Activated CD8-positive, alpha-beta T cell treated with anti-CD3 and anti-CD28 coated beads, Interleukin-2, amount 10 ng/mL, durations not matched to agents 7 days and 5 days (primary cell): ENCODE measurements at places on chromosomes 5 and 9. TPM values are rescaled to one million over a fixed set of nuclear protein-coding genes. Genes with fewer than 3 reads are reported as not detected.

- no peaks in the 10 kb centered on the region for H3K27me3 ChIP-seq
- H3K4me3 ChIP-seq: no peak overlapping the region
- peaks cover 46% of the 10 kb centered on the region for H3K4me1 ChIP-seq
- no peak overlapping the region for H3K27ac ChIP-seq
Observed at GRCh38 chr5:132094393-132095076, 20.9 kb downstream of the CSF2 start.

DNA sequence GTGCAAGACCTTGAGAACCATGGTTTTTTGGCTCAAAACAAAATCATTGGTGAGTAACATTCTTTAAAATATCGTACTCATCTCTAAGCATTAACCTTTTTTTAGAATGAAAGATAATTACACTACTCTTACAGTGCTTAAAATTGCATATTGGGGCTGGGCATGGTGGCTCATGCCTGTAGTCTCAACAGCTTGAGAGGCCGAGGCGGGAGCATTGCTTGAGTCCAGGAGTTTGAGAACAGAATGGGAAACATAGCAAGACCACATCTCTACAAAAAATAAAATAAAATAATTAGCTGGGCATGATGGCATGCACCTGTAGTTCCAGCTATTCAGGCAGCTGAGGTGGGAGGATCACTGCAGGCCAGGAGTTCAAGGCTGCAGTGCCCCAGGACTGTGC, 2.9 kb upstream of the RECK start:
- no peak overlapping the region for H3K27ac ChIP-seq
- no peaks in the 10 kb centered on the region for H3K36me3 ChIP-seq
- DNase-seq: no peak
- no peak overlapping the region for H3K4me3 ChIP-seq
- H3K4me1 ChIP-seq: peaks cover 16% of the 10 kb centered on the region
- peaks cover 39% of the 10 kb centered on the region for H3K27me3 ChIP-seq

GRCh38 chr5:4676934-4677333, 463.2 kb upstream of the ADAMTS16 start:
- H3K27ac ChIP-seq: no peak overlapping the region
- no peak overlapping the region for H3K4me3 ChIP-seq
- no peaks in the 10 kb centered on the region for H3K36me3 ChIP-seq
- no peaks in the 10 kb centered on the region for H3K27me3 ChIP-seq

Gene ASPN
- not detected for total RNA-seq

DNA sequence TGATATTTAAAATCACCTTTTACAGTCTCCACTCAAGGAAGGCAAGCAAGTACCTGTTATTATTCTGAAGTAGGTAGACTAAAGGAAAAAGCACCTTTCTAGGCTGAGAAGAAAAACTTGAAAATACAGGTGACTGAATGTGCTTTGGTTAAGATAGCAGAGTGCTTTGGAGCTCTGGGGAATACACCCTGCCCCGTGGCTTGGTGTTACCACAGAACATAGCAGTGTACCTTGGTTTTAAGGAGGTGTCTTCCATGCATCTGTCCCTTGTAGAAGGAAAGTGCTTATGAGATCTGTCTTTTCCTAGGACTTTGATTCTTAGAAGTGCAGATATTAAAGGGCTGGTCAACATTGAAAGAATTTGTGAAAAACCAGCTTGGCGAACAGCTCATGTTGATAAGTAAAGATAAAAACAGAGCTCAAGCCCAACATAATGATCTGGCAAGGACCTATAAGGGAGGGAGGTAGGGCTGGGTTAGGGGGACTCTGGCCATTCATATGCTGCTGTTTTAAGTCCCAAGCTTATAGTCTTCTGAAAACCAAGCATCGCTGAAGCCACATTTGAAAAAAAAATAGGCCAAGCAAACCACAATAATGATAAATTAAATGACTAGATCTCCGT, 66.8 kb downstream of the ZNF608 start:
- DNase-seq: no peak
- H3K4me1 ChIP-seq: no peaks in the 10 kb centered on the region

DNA sequence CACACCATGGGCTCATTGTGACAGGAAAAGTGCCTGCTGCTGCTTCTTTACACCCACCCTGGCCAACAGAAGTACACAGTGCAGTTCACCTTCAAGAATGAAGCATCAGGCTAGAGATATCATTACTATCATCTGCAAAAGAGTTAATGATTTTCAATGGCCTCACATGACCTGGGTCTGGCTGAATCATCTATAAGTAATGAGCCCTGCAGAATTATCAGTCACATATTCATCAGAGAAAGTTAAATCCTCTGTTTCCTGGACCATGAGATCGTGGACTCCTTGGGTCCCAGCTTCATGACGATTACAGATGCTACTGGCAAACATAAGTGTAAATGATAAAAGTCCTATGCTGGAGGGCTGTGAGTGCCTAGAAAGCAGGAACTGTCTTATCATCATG, 8.3 kb downstream of the BAG1 start:
- H3K27ac ChIP-seq: no peak overlapping the region
- peaks cover 17% of the 10 kb centered on the region for H3K4me1 ChIP-seq
- peaks cover 73% of the 10 kb centered on the region for H3K36me3 ChIP-seq
- H3K4me3 ChIP-seq: no peak overlapping the region

DNA sequence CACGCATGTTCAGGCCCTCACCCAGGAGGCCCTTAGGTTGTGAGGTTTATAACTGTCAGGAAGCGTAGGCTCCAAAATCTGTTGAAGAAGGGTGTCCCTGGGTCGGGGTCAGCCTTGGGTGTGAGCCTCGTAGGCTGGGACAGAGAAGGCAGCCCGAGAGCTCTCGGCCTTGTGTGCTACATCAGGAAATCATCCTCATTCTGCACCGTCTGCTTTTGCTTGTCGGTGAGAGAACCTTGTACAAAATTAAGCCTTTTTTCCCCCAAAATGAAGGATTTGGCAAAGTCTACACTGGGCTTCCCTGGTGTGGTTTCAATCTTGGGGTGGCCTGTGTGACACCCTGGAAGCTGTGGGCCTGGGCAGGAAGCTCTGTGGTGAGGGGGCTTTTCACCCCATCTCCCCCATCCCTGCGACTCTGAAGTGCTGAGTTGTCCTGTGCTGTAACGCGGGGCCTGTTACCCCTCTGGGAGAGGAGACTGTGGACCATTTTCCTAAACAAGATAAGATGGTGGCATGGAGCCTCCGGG, 55.3 kb downstream of the AHRR start:
- DNase-seq: peak; percentile 20
- no peaks in the 10 kb centered on the region for H3K27me3 ChIP-seq
- peaks cover 85% of the 10 kb centered on the region for H3K4me1 ChIP-seq
- H3K36me3 ChIP-seq: peaks cover 56% of the 10 kb centered on the region
- peak overlapping the region; percentile 97 for H3K27ac ChIP-seq

DNA sequence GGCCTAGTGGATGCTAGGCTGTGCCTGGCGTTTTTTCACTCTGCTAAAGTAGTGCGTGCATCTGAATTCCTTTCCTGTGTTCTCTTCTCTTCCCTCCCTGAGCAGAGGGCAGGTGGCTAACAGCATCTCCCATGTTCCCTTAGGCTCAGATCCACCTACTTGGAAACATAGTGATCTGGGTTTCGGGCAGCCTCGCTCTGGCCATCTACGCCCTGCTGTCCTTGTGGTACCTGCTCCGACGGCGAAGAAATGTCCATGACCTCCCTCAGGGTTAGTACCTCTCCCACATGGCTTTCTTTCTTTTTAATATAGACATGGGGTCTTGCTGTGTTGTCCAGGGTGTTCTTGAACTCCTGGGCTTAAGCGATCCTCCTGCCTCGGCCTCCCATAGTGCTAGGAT, 9.9 kb downstream of the UCK1 start:
- H3K27me3 ChIP-seq: no peaks in the 10 kb centered on the region
- peaks cover 57% of the 10 kb centered on the region for H3K36me3 ChIP-seq
- no peaks in the 10 kb centered on the region for H3K4me1 ChIP-seq
- DNase-seq: no peak
